ENCODE measurements at places on chromosomes 1 and 21.

GRCh38 chr1:192852001-192852947, 43.4 kb downstream of the RGS2 start:
- no peak for DNase-seq

DNA sequence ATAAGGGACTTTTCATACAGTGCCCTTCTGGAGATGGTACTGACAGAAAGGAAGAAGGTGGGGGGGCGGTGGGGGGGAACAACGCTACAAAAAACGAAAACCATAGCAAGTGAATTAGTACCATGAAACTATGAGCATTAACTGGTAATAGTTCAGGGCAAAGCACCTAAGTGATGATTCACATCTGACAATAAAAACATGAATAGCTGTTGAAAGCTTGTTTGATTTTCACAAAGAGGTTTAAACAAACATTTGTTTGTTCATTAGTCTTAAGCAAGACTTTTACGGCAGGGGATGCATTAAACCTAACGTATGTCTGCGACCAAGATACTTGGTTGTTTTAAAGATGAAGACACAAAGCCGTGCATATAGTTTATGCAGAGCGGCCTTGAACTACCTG, 177.5 kb downstream of the LMO4 start:
- no peak for DNase-seq

DNA sequence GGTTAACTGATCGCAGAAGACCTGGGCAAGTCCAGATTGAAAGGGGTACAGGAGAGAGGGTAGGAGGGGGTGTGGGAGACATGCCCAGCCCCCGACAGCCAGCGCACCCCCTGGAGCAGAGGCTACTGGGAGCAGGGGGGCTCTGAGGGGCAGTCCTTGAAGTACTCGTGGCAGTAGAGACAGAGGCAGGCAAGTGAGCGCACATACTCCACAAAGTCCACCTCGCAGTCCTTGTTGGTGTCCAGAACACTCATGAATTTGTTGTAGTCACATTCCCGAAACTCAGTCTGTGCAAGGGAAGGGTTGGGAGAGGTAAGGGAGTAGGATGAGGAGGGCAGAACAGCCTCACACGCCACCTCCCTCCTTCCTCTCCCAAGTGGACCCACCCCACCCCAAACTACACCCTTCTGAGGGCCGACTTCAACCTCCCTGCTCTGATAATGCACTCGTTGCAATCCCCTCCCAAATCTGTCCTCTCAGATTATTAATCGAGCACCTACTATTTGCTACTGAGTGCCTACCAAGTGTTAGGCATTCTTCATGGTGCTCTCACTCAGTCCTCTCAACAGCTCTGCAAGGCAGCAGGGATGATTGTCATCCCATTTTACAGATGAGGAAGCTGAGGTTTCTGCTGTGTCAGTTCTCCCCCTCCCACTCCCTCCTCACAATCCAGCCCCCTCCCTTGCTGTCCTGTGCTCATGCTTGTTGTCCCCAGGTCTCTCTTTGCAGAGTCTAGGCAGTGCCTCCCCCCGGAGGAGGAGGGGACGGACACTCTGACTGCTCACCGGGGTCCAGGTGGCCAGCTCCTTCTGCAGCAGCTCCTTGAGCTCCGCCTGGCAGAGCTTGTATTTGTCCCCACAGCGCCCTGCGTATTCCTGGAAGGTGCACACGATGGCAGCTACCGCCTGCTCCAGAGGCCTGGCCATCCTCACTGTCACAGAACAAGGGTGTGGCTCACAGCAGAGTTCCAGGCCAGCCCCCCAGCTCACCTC, 1.2 kb downstream of the S100A3 start:
- DNase-seq, result no peak

GRCh38 chr1:157085421-157085820, 14.2 kb downstream of the ETV3L start:
- DNase-seq, result no peak

DNA sequence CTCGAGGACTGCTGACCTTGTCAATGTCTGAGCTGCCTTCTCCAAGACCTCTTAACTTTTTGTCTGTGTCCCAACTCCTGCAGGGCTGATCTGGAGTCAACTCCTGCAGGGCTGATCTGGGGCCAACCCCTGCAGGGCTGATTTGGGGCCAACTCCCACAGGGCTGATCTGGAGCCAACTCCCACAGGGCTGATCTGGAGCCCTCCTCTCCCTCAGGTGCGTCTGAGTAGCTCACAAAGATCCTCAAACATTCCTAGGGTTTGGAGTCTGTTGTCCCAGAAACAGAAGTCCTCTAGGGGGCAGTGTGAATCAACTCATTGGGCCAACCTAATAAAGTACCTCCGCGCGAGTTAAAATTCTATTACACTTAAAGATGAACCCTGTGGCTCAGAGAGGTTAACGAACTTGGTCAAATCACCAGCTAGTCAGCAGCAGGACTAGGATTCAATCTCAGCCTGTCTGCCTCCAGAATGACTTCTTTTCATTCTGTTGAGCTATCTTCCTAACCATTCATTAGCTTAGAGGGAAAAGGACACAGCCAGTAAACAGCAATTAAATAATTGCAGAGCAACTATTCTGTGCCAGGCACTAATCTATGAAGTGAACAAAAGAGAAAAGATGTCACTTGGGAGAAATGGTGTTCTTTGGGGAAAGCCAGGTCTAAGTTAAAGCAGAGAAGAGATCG, 17.2 kb upstream of the RLF start:
- DNase-seq, result peak; percentile 76

GRCh38 chr21:29233256-29233546, 65.5 kb upstream of the BACH1 start:
- DNase-seq, result no peak

GRCh38 chr1:106681939-106682522, 374.4 kb upstream of the PRMT6 start:
- no peak for DNase-seq

GRCh38 chr1:72435025-72435424, 152.7 kb upstream of the NEGR1 start:
- peak; percentile 30 for DNase-seq

- no peak for DNase-seq
These were observed 14.1 kb downstream of the PLEKHM2 start for GRCh38 chr1:15698201-15698600.

DNA sequence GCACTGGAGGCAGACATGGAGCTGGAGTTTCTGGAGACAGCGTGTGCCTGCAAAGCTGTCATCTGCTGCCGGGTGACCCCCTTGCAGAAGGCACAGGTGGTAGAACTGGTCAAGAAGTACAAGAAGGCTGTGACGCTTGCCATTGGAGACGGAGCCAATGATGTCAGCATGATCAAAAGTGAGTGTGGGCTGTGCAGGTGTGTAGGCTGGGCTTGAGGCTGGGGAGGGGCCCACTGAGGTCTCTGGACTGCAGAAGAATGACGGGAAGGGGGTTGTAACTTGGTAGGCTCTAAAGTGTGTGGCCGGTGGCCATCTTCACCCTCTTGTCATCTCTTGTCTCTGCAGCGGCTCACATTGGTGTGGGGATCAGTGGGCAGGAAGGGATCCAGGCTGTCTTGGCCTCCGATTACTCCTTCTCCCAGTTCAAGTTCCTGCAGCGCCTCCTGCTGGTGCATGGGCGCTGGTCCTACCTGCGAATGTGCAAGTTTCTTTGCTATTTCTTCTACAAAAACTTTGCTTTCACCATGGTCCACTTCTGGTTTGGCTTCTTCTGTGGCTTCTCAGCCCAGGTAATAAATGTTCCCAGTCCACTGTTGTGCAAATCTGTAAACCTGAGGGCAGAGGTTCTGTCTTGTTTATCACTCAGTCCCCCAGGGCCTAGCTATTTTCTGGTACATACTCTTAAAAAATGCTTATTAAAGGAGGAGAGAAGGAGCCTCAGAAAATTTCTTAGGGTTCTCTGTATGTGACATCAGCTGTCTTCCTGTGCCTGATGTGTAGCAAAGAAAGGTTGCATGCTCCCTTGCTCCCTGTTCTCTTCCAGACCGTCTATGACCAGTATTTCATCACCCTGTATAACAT, 19.9 kb downstream of the ATP8B2 start:
- no peak for DNase-seq
